ENCODE measurements at places on chromosomes 1 and 21.

GRCh38 chr1:199452627-199453026 lies 574.9 kb upstream of the NR5A2 start:
- no peak for DNase-seq

- no peak for DNase-seq
These were observed 11.2 kb downstream of the CD84 start for GRCh38 chr1:160567858-160568682.

DNA sequence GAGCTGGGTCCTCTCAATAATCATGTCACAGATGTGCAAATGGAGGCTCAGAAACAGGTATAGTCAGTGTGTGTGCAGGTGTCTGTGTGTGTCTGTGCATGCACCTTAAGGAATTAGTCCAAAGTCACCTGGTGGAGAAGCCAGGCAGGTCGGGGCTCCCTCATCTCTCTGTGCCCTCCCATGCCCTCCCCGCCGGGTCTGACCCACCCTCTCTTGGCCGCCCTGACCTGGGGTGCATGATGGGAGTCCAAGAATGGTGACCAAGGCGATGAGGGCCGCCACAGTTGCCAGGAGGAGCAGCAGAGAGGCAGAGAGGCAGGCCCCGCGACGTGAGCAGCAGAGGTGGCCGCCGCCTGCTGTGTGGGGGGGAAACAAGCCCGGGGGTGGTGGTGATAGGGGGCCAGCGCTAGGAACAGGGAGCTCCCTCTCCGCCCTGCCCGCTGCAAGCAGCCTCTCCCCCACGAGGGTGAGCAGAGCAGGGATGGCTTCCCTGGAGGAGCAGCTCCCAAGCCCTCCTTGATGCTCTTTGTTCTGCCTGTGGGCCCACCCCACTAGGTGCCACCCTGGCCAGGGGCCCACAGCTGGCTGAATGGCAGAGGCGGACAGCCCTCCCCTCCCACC lies 3.9 kb downstream of the LDLRAD1 start:
- DNase-seq: no peak

GRCh38 chr1:43620956-43621355 lies 29.0 kb upstream of the KDM4A start:
- DNase-seq: no peak

DNA sequence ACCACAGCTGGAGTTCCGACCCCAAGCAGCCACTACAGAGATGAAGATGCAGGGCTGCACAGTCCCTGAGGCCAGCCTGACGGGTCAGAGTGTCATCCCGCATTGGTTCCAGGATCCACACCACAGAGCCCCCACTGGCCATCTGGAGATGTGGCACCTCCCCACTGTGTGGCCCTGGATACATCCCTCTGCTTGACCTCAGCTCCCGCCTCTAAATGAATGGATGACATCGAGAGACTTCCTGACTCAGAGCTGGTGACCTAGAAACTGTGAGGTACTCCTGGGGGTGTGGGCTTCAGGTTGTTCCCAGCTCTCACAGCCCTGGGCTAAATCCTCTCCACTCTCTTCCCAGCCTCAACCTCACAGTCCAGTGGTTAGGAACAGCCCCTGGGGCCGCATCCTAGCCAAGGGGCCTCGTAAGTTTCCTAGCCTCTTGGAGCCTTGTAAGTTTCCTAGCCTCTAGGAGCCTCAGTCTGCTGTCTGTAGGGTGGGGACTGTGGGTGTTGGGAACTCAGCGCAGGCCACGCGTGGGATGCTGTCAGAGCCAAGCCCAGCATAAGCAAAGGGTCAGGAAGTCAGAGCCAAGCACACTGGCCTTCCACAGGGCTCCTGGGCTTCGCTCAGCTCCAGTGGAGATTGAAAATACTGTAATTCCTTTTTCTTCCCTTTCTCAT lies 87.5 kb upstream of the RUNX3 start:
- DNase-seq: no peak

DNA sequence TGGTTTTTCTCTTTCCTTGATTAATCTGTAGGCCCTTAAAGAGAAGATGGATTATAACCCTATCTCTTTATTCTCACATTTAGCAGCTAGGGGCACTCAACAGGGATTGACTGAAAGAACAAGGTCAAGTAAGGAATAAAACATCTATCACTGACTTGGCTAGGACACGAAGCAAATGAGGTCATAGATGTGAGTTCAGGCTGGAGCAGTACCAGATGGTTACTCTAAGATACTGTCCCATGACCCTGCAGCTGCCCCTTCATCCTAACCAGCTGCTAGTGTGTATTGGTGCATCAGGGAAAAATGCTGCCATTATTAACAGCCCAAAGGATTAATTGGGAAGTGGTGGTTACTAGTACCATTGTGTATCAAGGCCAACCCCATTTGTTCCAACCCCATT lies 221.9 kb downstream of the CTH start:
- DNase-seq: no peak

DNA sequence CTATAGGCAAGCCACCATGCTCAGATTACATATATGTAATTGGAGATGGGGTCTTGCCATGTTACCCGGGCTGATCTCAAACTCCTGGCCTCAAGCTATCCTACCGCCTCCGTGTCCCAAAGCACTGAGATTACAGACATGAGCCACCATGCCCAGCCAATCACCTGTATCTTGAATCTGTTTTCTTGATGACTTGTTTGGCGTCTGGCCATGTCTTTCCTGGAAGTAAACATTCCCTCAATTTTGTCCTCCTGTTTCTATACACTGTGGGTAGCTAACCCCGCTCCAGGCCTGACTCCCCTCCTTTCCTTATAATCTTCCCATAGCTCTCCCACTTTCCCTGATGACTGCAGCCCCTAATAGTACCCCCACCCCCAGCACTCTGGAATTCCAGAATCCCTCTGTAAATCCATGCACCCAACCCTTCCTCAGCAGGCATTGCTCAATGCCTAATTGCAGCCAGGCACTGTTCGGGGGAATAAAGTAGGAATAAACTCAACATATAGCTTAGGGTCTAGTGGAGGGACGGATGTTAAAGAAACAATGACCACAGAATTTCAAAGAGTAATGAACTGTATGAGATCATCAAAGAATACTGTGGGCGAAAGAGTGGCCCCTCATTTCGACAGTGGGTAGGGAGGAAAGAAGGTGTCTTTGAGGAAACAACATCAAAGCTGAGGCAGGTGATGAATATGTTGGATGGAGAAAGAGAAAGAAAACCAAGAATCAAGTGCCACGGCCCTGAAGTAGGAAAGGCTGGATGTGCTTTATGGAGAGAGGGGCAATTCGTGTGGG lies 161.5 kb downstream of the ADSS2 start:
- DNase-seq: no peak

DNA sequence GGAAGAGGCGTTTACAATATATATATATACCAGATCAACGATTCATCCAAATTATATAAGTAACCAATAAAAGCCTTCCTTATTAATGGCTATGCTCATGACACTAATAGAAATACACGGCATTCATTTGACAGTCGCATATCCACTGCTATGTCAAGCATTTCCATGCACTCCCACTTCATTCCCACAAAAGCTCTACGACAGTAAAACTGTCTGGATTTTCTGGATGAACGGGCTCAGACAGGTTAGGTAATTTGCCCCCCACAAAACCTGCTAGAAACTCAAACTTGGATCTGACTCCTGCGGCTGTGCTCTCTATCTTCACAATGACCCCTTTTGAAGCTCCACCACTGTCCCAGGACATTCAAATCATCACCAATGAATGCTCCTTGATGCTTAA lies 11.4 kb downstream of the DNAJC11 start:
- no peak for DNase-seq

- no peak for DNase-seq
These were observed 489.3 kb downstream of the AMY1C start for GRCh38 chr1:104238991-104239390.

DNA sequence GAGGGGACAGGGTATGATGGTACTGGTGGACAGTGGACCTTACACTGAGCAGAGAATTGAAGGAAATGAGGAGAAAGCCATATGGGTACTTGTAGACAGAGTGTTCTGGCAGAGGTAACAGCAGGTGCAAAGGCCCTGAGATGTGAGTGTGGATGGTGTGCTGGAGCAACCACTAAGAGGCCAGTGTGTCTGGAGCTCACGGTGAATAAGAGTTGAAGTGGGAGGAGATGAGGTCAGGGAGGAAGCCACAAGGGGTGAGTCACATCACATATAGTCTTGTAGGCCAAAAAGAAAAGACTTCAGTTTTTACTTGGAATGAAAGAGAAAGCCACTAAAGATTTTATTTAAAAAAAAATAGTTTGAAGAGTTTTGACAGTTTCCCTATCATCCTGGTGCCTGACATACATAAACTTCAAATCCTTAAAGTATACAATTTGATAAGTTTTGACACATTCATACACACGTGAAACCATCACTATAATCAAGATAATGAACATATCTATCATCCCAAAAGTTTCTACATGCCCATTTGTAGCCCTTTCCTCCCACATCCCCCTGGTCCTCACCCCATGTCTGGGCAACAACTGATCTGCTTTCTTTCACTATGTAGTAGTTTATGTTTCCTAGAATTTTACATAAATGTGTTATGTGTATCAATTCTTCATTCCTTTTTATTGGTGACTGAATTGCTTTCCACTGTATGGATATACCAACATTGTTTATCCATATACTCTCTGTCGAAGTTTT lies 148.4 kb downstream of the GPATCH2 start:
- DNase-seq: no peak

GRCh38 chr1:10726355-10726754 lies 70.1 kb downstream of the CASZ1 start:
- no peak for DNase-seq

- no peak for DNase-seq
These were observed 497.3 kb downstream of the NEGR1 start for GRCh38 chr1:71785000-71785399.
